ENCODE measurements at places on chromosomes 4 and X.

- peak; percentile 64 for DNase-seq
Observed at GRCh38 chrX:132219343-132219768, at the start of gene RAP2C. TSS of gene RAP2C (minus strand) at chrX:132219447. CDS start at chrX:132217268, 2,179 bp downstream.

DNA sequence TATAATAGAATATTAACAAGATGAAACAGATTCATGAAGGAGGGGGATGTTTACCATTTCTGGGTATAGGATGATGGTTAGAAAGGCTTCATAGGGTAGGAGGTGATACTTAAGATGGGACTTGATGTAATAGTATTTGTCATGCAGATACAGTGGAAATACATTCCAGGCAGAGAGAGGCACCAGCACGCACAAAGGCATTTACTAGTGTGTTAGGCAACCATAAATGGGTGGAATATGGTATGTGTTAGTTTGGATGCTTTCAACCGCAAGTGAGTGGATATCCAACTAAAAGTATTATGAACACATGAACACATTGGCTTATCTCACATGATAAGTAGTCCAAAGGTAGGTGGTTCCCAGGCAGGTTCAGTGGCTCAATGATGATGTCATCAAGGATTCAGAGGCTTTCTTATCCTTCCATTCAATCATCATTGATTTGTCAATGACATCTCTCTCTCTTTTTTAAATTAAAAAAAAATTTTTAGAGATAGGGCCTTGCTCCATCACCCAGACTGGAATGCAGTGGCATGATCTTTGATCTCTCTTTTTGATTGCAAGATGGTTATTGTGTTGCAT lies 12.7 kb upstream of the STARD8 start:
- no peak for DNase-seq

DNA sequence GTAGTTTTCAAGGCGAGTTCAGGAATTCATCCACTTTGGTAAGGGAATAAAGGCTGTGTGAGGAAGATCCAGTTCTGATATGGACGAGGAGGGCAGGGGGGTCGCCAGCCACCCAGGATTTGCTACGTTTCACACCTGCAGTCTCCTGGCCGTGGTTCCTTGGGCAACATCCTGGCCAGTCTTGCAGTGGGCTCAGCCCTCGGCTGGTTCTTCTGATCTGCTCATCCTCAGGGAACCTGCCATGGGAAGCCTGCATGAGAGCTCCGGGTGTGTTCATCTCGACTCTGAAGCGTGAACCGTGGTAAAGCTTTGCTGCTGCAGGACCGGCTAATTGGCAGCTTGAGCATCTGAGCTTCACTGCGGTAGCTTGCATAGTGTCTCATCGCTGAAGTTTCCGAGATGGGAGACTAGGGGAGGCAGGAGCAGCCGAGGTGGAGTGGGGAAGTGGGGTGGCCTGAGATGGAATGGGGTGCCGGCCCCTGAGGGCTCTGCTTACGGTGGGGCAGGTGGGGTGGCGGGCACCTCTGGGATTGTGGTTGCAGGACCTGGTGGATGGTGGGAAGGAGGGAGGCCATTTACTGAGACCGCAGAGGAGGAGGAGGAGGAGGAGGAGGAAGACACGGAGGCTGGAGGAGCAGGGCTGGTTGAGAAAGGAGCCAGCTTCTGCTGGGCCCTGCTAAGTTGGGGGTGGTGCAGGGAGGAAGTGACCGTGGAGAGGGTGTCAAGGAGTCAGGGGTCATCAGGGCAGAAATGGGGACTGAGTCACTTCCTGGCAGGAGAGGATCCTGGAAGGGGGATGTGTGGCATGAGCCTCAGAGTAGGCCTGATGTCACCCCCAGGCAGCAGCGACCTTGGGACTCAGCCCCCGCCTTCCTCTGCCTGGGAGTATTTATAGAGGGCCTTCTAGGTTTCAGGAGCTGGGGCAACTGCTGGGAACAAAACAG lies 213.1 kb upstream of the PSAPL1 start:
- DNase-seq: no peak

- DNase-seq: no peak
Observed at GRCh38 chr4:5127556-5127955, 76.3 kb downstream of the STK32B start.

Measured in activated T-cell treated with anti-CD3 and anti-CD28 coated beads, Interleukin-2, amount 50 U/mL, for 24 hours (primary cell).